ENCODE measurements at places on chromosomes 12 and 14. TPM values are rescaled to one million over a fixed set of nuclear protein-coding genes. Genes with fewer than 3 reads are reported as not detected.
A peak's percentile ranks its signal among the peaks of the same experiment; 100 is the strongest.

The ZNF891 gene
- 0.56 TPM for total RNA-seq

The KRT81 gene
- total RNA-seq: under 0.01 TPM

The WNT1 gene
- not detected for total RNA-seq

The GLT1D1 gene
- not detected for total RNA-seq

The TRMT5 gene
- 10.4 TPM for total RNA-seq

The IL22 gene
- not detected for total RNA-seq

The TSFM gene
- 10.8 TPM for total RNA-seq

The POTEM gene
- not detected for total RNA-seq

The ERP27 gene
- not detected for total RNA-seq

The CCDC88C gene
- 0.18 TPM for total RNA-seq

The FOXM1 gene
- 16.9 TPM for total RNA-seq

The C14orf39 gene
- total RNA-seq: 0.36 TPM

The FAM222A gene
- under 0.01 TPM for total RNA-seq

The ERBB3 gene
- 2.5 TPM for total RNA-seq

The EFCAB11 gene
- total RNA-seq: 2.2 TPM

The A2ML1 gene
- total RNA-seq: not detected

The CPNE6 gene
- total RNA-seq: not detected

The IRAK3 gene
- 0.72 TPM for total RNA-seq

The KRT85 gene
- not detected for total RNA-seq

GRCh38 chr12:132206046-132206434 is 61.8 kb downstream of the NOC4L start:
- peaks cover 30% of the 10 kb centered on the region for H3K27me3 ChIP-seq
- H3K36me3 ChIP-seq: no peaks in the 10 kb centered on the region
- no peaks in the 10 kb centered on the region for H3K4me1 ChIP-seq
- H3K4me3 ChIP-seq: no peak overlapping the region

DNA sequence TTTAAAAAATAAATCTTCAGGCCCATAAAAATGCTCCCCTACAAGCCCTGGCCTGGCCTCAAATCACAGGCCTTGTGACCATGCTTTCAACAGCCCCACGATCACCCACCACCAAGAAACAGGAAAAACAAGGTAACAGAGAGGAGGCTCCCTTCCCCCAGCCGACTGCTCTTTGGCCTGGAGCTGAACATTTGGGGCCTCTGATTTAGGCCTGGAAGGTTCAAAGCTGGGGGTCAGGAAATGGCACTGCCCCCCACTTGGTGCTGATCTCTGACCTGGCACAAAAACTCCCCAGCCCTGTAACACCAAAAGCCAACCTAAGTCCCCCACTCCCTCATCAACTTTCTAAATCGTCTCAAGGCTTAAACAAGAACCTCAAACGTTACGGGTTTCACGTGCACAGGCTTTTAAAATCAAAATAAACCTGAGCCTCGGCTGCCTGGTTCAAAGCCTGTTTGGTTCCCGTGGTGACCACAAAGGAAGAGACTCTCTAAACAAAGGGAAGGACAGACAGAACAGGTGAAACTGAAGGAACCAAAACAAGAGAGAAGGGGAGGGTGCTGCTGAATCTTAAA is 9.0 kb downstream of the ACTN1 start:
- peaks cover 59% of the 10 kb centered on the region for H3K36me3 ChIP-seq
- H3K4me1 ChIP-seq: peaks cover 84% of the 10 kb centered on the region
- H3K27me3 ChIP-seq: no peaks in the 10 kb centered on the region
- no peak for DNase-seq

GRCh38 chr12:71187379-71187778 is 29.6 kb upstream of the TSPAN8 start:
- H3K4me3 ChIP-seq: no peak overlapping the region
- H3K27ac ChIP-seq: no peak overlapping the region
- H3K27me3 ChIP-seq: no peaks in the 10 kb centered on the region
- no peak for DNase-seq

DNA sequence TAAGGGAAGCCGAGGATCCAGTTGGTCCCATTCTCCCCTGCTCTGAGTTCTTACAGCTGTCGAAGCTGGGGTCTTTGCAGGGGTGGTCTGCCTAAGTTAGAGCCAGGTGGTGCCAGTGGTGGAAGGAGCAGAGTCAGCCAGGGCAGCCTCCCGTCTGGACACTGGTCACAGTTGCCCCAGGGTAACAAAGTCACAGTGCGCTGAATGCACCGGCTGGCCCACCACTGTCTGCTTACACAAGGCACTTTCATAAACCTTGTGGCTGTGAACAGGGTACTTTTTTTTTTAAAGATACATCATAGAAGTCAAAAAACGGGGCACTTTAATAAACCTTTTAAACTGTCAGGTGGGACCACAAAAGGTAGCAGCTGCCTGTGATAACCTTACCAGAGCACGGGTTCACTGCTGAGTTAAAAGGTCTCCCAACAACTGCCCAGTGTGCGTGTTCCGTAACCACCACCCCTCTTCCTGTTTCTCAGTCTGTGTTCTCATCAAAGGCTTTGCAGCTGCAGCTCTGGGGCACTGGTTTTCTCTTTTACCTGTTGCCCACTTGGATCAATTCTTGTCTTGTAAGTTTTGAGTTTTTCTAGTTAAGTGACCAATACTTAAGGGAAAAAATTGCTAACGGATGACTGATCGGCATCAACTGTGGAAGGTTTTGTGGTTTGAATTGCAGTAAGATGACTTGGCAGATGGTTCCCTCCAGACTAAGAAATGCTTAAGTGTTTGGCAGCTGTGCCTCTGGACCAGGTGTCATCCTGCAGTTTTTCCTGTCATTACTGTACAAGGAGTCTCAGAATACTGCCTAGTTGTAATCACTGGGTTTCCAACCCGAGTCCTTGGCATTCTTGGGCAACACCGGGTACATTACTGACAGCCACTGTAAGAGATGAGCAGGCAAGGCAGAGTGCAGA is 55.9 kb downstream of the DYNC1H1 start:
- peaks cover 78% of the 10 kb centered on the region for H3K36me3 ChIP-seq
- no peak overlapping the region for H3K27ac ChIP-seq
- peak; percentile 94 for DNase-seq
- H3K4me3 ChIP-seq: no peak overlapping the region

DNA sequence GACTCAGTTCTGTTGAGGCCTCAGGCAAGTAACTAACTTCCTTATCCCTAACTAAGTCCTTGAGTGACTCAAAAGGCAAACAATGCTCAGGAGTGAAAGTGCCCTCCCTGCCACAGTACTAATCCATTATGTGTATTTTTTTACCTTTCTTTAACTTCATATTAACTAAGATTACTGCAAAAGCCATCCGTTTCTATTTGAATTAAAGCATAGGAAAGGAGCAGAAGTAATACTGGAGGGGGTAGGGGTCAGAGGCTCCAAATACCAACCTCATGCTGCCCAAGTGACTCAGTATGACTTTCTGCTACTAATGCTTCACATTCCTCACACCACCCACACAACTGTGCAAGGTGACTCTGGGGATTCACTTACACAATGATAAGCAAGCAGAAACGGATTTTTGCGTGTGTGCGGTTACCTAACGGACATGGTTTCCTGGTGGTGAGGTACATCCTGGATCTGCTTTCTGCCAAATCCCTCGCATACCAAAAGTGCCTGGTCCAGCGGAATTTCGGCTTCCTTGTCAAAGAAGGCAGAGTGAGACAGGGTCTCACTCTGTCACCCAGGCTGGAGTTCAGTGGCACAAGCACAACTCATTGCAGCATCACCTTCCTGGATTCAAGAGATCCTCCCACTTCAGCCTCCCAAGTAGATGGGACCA is 25.1 kb downstream of the MOK start:
- peak overlapping the region; percentile 86 for H3K27ac ChIP-seq
- DNase-seq: peak; percentile 100
- H3K36me3 ChIP-seq: no peaks in the 10 kb centered on the region
- no peak overlapping the region for H3K4me3 ChIP-seq
- no peaks in the 10 kb centered on the region for H3K27me3 ChIP-seq
- H3K4me1 ChIP-seq: peaks cover 12% of the 10 kb centered on the region

GRCh38 chr14:74065746-74066575 is 18.3 kb downstream of the ALDH6A1 start:
- peaks cover 5% of the 10 kb centered on the region for H3K36me3 ChIP-seq
- no peak overlapping the region for H3K4me3 ChIP-seq
- peak; percentile 78 for DNase-seq
- H3K27me3 ChIP-seq: no peaks in the 10 kb centered on the region
- no peak overlapping the region for H3K27ac ChIP-seq

GRCh38 chr14:52918486-52918885 is 32.4 kb downstream of the FERMT2 start:
- no peak overlapping the region for H3K4me3 ChIP-seq
- H3K27ac ChIP-seq: no peak overlapping the region
- H3K4me1 ChIP-seq: peaks cover 20% of the 10 kb centered on the region
- peaks cover 20% of the 10 kb centered on the region for H3K36me3 ChIP-seq

DNA sequence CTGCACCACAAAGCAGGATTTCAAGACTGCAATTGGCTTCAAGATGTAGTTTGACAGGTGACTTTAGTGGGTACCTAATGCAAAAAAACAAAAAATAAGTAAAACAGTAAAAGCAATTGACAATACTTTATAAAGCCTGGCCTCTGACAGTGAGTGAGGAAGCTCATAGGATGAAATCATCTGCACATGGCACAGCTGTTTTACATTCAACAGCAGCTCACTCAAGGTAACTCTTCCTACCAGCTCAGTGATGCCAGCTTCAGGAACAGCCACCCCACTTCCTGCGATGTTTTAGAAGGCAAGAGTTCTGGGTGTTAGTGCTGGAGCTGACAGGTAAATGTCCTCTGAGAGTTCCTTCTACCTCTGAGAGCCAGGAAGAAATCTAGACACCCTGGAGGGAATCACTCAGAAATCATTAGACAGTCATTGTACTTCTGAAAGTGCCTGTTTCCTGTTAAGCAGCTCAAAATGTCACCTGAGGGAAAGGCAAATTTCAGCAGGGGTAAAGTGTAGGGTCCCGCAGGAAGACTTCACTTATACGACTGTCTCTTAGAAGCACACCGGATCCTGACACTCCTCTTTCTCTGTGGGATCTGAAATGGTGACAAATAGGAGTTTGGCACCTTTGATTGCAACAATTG is 99.9 kb downstream of the FOXN3 start:
- H3K36me3 ChIP-seq: peaks cover 4% of the 10 kb centered on the region
- H3K27ac ChIP-seq: no peak overlapping the region
- DNase-seq: no peak
- no peaks in the 10 kb centered on the region for H3K27me3 ChIP-seq
- no peak overlapping the region for H3K4me3 ChIP-seq

DNA sequence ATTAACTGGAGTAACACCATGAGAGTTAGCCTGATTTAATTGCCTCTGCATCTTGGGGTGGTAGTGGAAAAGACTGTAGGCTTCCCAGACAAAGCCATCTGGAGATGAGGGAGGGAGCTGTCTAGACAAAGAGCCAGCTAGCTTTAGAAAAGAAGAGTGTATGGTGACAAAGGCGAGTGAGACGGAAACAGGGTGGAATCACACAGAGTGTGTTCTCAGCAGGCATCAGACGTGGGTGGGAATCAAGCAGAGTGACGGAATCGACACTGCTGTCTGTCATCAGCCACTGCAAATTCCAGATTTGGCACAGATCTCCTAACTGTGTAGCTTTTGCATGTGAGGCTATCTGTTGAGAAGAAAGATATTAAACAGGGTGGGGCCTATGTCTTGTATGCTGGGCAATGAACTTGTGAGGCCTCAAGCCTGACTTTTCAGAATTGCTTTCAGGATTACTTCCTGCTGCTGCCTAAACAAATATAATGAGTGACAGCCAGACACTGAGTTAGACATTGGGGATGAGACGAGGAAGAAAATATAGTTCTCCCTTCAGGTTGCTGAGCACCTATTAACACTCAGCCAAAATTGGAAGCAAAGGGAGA is 236.5 kb upstream of the GRIP1 start:
- no peaks in the 10 kb centered on the region for H3K36me3 ChIP-seq
- no peak for DNase-seq
- no peaks in the 10 kb centered on the region for H3K27me3 ChIP-seq
- no peaks in the 10 kb centered on the region for H3K4me1 ChIP-seq

- H3K27me3 ChIP-seq: no peaks in the 10 kb centered on the region
- no peaks in the 10 kb centered on the region for H3K4me1 ChIP-seq
- no peaks in the 10 kb centered on the region for H3K36me3 ChIP-seq
- no peak overlapping the region for H3K27ac ChIP-seq
- H3K4me3 ChIP-seq: no peak overlapping the region
Observed at GRCh38 chr14:66242001-66242400, 244.2 kb upstream of the CCDC196 start.

DNA sequence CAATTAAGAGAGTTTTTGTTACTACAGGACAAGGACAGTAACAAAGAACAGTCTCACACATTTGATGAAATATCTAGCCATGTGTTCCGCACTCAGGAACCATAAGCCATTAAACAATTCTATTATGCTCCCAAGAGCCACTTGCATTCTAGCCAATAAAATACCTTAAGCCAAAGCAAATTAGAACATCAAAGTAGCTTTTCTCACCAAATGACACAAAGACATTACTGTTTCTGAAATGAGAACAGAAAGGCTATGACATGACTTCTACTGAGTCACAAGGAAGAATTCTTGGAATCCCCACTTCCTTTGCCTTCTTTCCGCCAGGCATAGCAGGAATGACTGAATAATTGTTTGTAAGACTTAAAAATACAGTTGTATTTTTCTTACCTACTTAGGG is 445.8 kb downstream of the ATP23 start:
- peak; percentile 72 for DNase-seq
- H3K27me3 ChIP-seq: no peaks in the 10 kb centered on the region
- no peaks in the 10 kb centered on the region for H3K36me3 ChIP-seq

DNA sequence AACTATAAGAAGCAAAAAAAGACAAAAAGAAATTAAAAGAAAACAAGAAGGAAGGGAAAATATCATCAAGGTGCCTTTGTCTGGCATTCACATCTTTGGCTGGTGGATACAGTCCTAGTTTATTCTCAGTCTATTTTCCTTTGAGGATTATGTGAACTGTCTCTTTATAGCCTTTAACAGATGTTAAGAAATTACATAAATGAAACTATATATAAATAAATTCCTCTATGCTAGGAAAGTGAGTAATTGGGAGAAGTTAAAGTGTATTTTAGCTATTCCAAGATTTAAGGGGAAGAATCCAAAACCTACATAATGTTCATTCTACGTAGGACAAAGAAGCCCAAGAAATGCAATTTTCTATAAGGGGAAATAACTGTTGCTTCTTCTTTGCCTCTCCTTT is 316.3 kb downstream of the ADAMTS20 start:
- no peaks in the 10 kb centered on the region for H3K4me1 ChIP-seq
- H3K4me3 ChIP-seq: no peak overlapping the region
- no peaks in the 10 kb centered on the region for H3K27me3 ChIP-seq
- H3K36me3 ChIP-seq: no peaks in the 10 kb centered on the region
- H3K27ac ChIP-seq: no peak overlapping the region
- peak; percentile 0 for DNase-seq

GRCh38 chr12:76698966-76699365 is 64.9 kb upstream of the ZDHHC17 start:
- H3K27ac ChIP-seq: no peak overlapping the region
- no peaks in the 10 kb centered on the region for H3K36me3 ChIP-seq
- no peak for DNase-seq
- peaks cover 2% of the 10 kb centered on the region for H3K4me1 ChIP-seq

GRCh38 chr14:59244581-59244980 is 56.1 kb downstream of the DAAM1 start:
- H3K4me3 ChIP-seq: no peak overlapping the region
- DNase-seq: no peak
- no peaks in the 10 kb centered on the region for H3K36me3 ChIP-seq
- no peak overlapping the region for H3K27ac ChIP-seq
- no peaks in the 10 kb centered on the region for H3K4me1 ChIP-seq

- peaks cover 13% of the 10 kb centered on the region for H3K4me1 ChIP-seq
- no peak overlapping the region for H3K4me3 ChIP-seq
- no peaks in the 10 kb centered on the region for H3K27me3 ChIP-seq
- peaks cover 16% of the 10 kb centered on the region for H3K36me3 ChIP-seq
- peak overlapping the region; percentile 70 for H3K27ac ChIP-seq
Observed at GRCh38 chr12:104094284-104094683, 30.0 kb downstream of the HCFC2 start.

All from IMR-90 (cell line).